Activated CD4-positive, alpha-beta T cell treated with anti-CD3 and anti-CD28 coated beads for 24 hours (primary cell): ENCODE measurements at places on chromosomes 6 and 20.

DNA sequence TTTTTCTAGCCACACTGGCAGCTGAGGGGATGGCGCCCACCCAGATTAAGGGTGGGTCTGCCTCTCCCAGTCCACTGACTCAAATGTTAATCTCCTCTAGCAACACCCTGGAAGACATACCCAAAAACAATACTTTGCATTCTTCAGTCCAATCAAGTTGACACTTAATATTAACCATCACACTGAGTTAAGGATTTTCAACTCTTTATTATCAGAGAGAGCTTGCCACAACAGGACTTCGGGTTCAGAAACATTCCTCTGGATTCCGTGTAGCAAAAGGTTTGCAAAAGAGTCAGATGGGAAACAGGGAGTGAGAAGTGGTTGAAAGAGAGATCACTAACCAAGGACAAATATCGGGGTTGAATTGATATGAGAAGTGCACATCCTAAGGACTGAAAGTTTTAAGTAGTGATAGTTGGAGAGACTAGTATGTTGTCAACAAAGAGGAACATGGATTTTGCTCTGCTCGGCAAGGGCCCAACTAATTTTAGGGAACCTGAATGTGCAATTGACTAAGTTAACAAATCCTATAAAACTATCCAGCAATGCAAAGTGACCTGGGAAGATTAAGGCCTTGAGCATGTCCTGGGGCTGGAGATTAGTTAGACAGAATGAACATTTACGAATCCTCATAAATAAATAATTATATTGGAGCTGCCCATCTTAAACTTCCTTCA lies 137.0 kb upstream of the TENT5A start:
- DNase-seq, result no peak

DNA sequence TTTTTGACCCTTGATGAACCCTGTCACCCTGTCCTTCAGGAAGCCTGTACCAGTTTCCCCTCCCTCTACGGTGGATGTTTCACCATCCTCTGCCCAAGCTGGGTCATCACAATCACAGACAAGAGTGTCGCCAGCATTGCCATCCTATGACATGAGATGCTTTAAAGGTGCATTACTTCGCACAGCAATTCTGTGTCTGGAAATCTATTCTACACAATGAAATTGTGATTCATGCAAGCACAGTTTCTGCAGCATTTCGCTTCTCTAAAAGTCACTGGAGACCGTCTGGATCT lies 2.5 kb upstream of the ULBP2 start:
- no peak for DNase-seq

DNA sequence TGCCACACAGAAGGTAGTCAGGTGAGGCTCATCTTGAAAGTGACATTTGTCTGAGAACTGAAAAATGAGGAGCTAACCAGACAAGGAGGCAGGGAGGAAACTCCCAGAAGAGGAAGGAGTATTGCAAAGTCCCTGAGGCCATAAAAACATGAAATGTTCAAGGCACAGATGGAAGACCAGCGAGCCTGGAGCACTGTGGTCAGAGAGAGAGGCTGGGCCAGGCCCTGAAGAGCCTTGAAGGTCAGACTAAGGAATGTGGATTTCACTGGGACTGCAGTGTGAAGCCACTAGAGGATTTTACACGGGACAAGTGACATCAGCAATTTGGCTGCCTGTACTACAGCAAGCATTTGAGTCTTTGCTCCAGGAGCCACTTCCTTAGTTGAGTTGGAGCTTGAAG lies 21.1 kb upstream of the TMEM181 start:
- no peak for DNase-seq

- DNase-seq, result no peak
These were observed 60.2 kb downstream of the ASXL1 start for GRCh38 chr20:32418376-32418775.

DNA sequence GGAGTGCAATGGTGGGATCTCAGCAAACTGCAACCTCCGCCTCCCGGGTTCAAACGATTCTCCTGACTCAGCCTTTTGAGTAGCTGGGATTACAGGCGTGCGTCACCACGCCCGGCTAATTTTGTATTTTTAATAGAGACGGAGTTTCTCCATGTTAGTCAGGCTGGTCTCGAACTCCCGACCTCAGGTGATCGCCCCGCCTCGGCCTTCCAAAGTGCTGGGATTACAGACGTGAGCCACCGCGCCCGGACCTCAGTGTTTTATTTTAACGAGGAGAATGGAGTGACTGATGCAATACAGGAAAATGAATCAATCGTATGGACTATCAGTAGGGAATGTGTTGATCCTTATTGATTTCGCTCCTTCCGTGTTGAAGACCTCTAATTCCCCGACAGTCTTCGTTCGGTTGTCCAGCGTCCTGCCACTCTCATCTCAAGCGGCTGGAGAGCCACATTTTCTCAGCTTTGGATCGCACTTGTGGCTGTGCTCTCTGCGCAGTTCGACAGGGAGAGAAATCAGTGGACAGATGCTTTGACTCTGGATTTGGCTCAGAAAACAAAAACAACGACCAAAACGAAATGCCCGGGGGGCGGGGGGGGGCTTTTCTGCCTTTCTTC lies 166.2 kb downstream of the TRIM27 start:
- no peak for DNase-seq

- no peak for DNase-seq
These were observed 95.7 kb downstream of the PRDM1 start for GRCh38 chr6:106181664-106182418.

GRCh38 chr6:133701633-133702331 lies 187.1 kb upstream of the TCF21 start:
- no peak for DNase-seq

DNA sequence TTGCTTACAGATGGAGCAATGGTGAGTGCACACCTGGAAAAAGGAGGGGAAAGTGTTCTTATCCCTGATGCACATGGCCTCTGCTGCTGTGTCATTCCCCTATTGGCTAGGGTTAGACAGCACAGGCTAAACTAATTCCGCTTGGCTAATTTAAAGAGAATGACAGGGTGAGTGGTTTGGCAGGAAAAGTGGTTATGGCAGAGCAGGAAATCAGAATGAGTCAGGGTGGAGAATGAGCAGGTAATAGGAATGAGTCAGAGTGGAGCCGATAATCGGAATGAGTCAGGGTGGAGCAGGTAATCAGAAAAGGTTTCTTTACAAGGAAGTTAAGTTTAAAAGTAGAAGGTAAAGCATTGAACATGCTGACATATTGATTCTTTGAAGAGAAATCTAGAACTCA lies 355.5 kb upstream of the HTR1E start:
- DNase-seq, result no peak

DNA sequence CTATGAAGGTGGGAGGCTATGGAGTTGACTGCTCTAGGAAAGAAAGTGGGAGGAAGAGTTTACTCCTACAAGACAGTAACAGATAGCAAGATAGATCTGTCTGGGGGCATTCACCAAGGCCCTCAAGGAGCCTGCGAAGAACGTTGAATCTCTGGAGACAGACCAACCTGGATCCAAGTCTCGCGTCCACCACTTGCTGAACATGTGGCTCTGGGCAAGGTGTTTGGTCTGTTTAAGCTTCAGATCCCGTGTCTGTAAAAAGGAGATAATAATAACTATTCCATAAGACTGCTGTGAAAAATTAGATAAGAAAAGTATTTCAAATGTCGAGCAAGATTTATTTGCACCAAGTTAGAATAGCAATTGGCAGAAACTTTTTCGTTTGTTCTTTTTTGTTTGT lies 8.1 kb upstream of the EEF1A1 start:
- DNase-seq, result no peak

DNA sequence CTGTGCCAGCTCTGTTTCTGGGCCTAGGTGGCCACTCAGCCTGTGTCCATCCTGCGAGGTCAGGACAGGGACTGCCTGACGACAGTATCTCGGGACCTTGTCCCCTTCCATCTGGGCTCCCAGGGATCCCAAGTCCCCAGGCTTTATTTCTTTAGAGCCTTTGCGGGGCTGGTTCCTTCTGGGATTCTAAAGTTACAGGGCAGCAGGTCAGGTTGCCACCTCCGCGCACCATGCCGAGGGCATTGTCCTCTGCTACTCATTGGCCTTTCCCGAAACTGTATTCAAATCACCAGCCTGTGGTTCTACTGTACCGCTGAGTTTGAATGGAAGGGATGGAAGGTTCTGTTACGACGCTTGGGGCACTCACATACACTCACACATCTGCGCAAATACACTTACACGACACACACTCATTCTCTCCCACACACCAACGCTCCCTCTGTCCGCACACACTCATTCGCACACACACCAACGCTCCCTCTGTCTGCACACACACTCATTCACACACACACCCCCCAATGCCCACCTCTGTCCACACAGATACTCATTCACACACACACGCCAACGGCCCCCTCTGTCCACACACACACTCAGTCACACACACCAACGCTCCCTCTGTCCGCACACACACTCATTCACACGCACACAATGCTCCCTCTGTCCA lies 59.8 kb upstream of the THBS2 start:
- DNase-seq, result no peak

DNA sequence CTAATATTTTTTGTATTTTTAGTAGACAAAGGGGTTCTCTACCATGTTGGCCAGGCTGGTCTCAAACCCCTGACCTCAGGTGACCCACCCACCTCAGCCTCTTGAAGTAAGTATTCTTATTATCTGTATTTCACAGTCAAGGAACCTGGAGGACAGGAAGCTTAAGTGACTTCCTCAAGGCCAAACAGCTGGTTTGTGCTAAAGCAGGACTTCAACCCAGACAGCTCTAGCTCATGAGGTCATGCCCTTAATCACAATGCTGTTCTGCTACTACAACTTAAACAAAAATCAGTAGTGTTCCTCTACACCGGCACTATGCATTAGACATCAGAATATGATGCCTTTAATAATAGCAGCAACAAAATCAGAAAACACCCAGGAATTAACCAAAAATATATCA lies 168.9 kb downstream of the ADGB start:
- DNase-seq, result no peak

DNA sequence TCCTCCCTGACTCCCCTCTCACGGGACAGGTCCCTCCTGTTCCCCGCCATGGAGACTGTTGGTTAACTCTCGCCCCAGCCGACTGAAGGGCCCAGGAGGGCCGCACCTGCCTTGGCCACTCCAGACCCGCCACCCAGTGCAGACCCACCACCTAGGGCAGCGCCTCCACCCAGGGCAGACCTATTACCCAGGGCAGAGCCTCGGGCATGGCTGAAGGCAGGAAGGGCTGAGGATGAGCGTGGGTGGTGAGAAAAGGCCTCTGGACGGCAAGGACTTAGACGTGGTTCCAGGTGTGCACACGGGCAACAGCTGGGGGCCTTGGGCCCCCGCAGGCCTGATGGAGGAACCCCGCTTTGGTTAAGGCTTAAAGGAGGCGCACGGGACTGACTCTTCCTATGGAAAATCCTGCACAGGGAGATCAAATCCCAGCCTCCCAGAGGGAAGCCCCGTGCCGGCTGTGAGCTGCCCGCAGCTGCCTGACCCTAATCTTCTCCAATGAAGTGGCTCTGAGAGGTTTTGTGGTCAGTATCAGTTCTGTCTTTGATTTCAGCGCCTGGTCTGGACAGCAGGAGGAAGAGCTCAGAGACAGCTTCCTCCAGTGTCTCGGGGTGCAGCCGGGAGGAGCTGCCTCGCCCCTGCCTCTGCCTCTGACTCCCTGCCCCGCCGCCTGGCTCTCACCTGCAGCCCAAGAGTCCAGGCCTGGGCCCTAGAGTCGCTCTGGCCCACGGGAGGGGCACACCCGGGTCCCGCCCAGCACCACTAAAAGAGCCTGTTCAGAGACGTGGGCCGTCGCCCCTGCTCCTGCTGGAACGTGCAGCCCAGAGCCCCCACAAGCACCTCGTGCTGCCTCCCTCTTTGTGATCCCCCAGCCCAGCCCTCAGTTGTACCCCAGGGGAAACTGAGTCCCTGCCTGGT lies 12.1 kb upstream of the CHRNA4 start:
- DNase-seq, result no peak

- DNase-seq, result no peak
These were observed 366.7 kb downstream of the SYNE1 start for GRCh38 chr6:152270301-152270925.

GRCh38 chr6:34810017-34810882 lies 18.4 kb downstream of the BLTP3A start:
- no peak for DNase-seq

GRCh38 chr6:124164343-124164742 lies 360.7 kb downstream of the NKAIN2 start:
- DNase-seq, result no peak

- DNase-seq, result no peak
These were observed 23.3 kb downstream of the NQO2 start for GRCh38 chr6:3022765-3023662.

DNA sequence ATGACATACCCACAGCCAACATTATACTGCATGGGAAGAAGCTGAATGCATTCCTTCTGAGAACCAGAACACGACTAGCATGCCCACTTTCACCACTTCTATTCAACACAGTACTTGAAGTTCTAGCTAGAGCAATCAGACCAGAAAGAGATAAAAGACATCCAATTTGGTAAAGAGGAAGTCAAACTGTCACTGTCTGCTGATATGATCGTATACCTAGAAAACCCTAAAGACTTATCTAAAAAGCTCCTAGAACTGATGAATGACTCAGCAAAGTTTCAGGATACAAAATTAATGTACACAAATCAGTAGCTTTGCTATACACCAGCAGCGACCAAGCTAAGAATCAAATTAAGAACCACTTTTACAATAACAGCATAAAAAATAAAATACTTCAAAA lies 60.5 kb downstream of the EYS start:
- no peak for DNase-seq

DNA sequence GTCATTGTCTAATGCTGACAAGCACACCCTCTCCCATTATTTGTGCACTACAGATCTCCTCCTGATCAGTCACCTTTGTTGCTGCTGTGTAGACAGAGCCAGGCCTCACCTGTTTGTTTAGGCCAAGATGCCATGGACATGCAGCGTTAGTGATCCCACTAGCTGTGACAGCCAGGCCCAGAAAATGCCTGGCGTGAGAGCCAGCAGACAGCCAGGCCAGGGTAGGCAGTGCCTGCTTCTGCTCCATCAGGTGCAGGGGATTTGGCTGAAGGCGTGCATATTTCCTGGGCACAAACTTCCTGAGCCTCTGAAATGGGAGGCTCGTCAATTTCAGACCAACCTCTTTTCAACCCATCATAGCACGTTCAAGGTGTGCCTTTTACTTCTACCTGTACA lies 27.3 kb downstream of the MANBAL start:
- DNase-seq, result no peak

GRCh38 chr6:32208996-32209395 lies 14.9 kb downstream of the NOTCH4 start:
- DNase-seq, result no peak

DNA sequence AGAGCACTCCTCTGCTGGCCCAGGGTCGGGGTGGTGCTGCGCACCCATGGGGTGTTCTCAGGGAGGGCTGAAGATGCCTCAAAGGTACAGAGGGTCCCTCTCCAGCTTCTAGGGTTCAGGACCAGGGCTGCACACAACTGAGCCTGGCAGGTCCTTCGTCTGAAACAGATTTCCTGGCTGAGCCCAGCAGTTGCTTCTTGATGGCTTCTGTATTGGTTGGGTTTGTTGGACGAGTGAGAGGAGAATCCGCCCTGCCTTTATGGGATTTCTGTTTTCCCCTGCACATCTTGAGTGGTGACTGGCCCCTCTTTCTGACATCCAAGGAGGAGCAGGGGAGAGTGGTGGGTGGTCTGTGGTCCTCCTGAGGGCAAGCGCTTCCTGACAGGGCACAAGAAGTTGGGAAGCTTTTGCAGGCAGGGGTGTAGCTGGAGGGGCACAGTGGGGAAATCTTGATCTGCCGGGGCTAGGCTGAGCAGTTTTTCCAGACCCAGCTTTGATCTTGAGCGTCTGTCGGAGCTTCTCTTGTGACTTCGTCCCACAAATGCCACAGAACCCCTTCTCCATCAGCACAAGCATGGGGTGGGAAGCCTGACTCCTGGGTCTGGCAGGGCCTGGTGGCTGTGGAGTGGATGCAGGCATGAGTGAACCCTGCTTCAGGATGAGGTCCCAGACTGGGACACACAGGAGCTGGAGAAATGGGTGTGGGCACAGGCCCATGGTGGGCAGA lies 116.5 kb downstream of the SYNDIG1 start:
- DNase-seq, result no peak

GRCh38 chr6:14149053-14149738 lies 31.6 kb downstream of the CD83 start:
- DNase-seq, result no peak
